ENCODE measurements at places on chromosomes 1 and 21.

GRCh38 chr21:41403966-41404365 lies 22.1 kb upstream of the MX1 start:
- no peak for DNase-seq

GRCh38 chr1:1351511-1352427 lies 2.6 kb upstream of the DVL1 start:
- no peak for DNase-seq

- DNase-seq, result no peak
Measured at GRCh38 chr1:79104617-79105016, 98.1 kb upstream of the ADGRL4 start.

DNA sequence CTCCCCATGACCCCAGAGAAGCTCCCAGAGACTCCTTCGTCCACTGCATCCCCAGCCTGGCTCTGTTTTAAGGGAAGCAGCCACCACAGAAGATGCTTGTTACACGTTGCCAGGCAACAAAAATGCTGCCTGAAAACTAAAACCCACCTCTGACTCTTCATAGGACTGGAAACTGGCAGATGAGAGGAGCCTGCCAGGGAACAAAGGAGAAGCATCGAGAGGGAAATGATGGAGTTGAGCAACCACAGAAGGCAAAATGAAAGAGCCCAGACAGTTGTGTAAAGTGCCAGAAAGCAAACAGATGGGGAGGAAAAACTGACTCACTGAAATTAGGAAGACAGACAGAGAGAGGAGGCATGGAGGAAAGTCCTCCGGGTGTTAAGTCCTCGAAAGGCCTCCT lies 118.4 kb downstream of the KCNN3 start:
- no peak for DNase-seq

- no peak for DNase-seq
Measured at GRCh38 chr1:115729756-115730155, 38.8 kb downstream of the CASQ2 start.

Measured in activated naive CD4-positive, alpha-beta T cell treated with Interleukin-2 at 50 U/mL for 16 hours (primary cell).